A549 treated with dexamethasone at 1 μM for 4 hours (cell line): ENCODE measurements at places on chromosomes 2 and 18. TPM values are rescaled to one million over a fixed set of nuclear protein-coding genes. Genes with fewer than 3 reads are reported as not detected.

LHCGR gene
- not detected in 5 replicates for total RNA-seq

OTOF gene
- total RNA-seq: 0.06 to 0.44 TPM (median 0.19 TPM) in 5 replicates

MAPRE2 gene
- total RNA-seq: 12.8 to 15.9 TPM (median 13.2 TPM) in 5 replicates

SERPINB7 gene
- total RNA-seq: 1.5 to 2.3 TPM (median 2.0 TPM) in 5 replicates

SEPTIN10 gene
- total RNA-seq: 37.1 to 50.7 TPM (median 48.1 TPM) in 5 replicates

MYL12A gene
- total RNA-seq: 312 to 391 TPM (median 333 TPM) in 5 replicates

G6PC2 gene
- total RNA-seq: not detected in 5 replicates

RAB10 gene
- total RNA-seq: 270 to 306 TPM (median 281 TPM) in 5 replicates

TMEM247 gene
- not detected in 5 replicates for total RNA-seq

FBXO15 gene
- 0.61 to 0.91 TPM (median 0.73 TPM) in 5 replicates for total RNA-seq

SLC20A1 gene
- 149 to 180 TPM (median 171 TPM) in 5 replicates for total RNA-seq

UGT1A10 gene
- total RNA-seq: 0.05 TPM in 1 of 5 replicates, not detected in the others

POTEE gene
- 0.03 to 0.09 TPM (median 0.07 TPM) in 5 replicates for total RNA-seq

CDCA7 gene
- 36.8 to 48.3 TPM (median 44.3 TPM) in 5 replicates for total RNA-seq

DTNA gene
- total RNA-seq: 0.05 to 0.35 TPM (median 0.16 TPM) in 4 of 5 replicates, not detected in the other

POU3F3 gene
- 0.02 TPM in 1 of 5 replicates, not detected in the others for total RNA-seq

FTCDNL1 gene
- 2.3 to 3.2 TPM (median 2.8 TPM) in 5 replicates for total RNA-seq

OSBPL6 gene
- total RNA-seq: 5.5 to 7.5 TPM (median 6.8 TPM) in 5 replicates
